Spleen (tissue), 13 donors: ENCODE measurements at places on chromosomes 7 and 10. TPM values are rescaled to one million over a fixed set of nuclear protein-coding genes. Genes with fewer than 3 reads are reported as not detected.

DNA sequence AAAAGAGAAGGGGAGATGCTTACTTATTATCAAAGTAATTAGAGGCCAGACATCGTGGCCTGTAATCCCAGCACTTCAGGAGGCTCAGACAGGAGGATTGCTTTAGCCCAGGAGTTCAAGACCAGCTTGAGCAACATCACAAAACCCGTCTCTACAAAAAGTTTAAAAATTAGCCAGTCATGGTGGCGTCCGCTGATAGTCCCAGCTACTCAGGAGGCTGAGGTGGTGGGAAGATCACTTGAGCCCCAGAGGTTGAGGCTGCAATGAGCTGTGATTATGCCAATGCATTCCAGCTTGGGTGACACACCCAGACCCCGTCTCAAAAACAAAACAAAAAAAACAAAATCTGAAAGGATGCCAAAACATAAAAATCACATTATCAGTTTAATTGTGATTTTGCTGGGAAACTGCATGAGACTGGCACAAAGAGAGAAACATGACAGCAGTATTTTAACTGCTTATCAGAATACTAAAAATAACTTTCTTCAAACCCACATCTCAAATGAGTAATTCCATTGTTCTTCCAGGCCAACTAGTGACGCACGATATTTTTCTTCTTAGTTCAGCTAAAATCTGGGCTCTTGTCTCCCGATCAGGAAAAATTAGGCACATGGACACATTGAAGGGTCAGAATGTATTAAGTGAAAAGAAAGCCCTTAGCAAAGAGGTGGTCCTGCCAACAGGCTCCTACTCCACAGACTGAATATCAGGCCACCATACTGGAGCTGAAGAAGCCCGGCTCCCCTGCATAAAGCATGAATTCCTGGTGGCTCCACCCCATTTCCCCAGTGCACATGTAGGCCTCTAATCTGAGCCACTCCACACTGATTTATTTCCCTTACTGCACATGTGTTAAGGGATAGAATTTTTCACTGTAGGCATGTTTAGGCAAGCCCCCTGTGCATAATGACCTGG is 9.6 kb upstream of the CCM2 start:
- DNase-seq: peak; percentile 12

GRCh38 chr10:11602919-11603523 is 8.4 kb downstream of the USP6NL start:
- DNase-seq: no peak

- no peak for DNase-seq
Measured at GRCh38 chr10:96878057-96878456, 46.0 kb downstream of the LCOR start.

- no peak for DNase-seq
Measured at GRCh38 chr7:117110480-117111315, 157.4 kb downstream of the ST7 start.

GRCh38 chr7:39248041-39248691 is 270.5 kb downstream of the POU6F2 start:
- DNase-seq: no peak

GRCh38 chr7:98733036-98733435 is 116.0 kb downstream of the NPTX2 start:
- DNase-seq: no peak

Gene NCAPG2
- polyA plus RNA-seq: 2.2 TPM

DNA sequence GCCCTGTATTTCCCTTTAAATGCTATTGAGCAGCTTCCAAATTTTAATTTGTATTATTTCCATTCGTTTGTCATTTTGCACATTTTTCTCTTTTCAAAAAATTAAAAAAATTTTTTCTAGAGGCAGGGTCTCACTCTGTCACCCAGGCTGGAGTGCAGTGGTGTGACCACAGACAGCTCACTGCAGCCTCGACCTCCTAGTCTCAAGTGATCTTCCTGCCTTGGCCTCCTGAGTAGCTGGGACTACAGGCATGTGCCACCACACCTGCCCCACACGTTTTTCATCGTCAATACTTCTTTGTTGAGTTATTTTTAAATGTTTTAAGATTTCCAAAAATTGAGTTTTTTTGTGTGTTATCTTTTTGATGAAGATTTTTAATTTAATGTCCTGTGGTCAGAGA is 4.7 kb downstream of the RPA3 start:
- no peak for DNase-seq

Gene OPALIN
- not detected for polyA plus RNA-seq

Gene SPDYE5
- 0.03 TPM for polyA plus RNA-seq
